GOT3 (cell line): ENCODE measurements at places on chromosomes 3 and 15.

- DNase-seq: no peak
Observed at GRCh38 chr15:89647191-89647851, 7.9 kb downstream of the KIF7 start.

GRCh38 chr3:25907081-25907480 is 117.2 kb downstream of the OXSM start:
- no peak for DNase-seq

GRCh38 chr3:105948101-105948500 is 79.3 kb upstream of the CBLB start:
- no peak for DNase-seq

- DNase-seq: no peak
Observed at GRCh38 chr15:68784206-68784605, 36.5 kb downstream of the ANP32A start.

DNA sequence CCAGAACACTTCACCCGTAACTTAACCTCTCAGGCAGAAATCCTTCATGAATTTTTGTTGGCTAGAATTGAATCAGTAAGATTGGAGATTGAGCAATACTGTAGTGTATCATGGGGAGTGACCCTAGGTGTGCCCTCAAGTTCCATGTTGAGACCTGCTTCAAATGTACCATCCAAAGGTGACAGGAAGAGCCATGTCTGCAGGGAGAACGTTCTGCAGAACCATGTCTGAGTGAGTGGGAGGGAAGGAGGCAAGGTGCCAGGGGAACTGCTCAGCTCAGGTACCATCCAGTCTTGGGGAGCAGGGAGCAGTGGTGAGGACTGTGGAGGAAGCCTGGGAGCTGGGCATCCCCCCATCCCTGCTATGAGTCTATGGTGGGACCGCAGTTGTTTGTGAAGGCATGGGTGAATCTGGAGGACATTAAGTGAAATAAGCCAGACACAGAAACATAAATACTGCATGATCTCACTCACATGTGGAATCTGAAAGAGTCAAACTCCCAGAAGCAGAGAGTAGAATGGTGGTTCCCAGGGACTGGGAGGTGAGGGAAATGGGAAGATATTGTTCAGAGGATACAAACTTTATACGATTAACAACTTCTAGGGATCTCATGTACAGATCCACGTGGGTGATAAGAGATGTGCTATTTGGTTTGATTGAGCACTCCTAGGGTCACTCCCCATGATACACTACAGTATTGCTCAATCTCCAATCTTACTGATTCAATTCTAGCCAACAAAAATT is 23.3 kb downstream of the CFAP161 start:
- DNase-seq: no peak

DNA sequence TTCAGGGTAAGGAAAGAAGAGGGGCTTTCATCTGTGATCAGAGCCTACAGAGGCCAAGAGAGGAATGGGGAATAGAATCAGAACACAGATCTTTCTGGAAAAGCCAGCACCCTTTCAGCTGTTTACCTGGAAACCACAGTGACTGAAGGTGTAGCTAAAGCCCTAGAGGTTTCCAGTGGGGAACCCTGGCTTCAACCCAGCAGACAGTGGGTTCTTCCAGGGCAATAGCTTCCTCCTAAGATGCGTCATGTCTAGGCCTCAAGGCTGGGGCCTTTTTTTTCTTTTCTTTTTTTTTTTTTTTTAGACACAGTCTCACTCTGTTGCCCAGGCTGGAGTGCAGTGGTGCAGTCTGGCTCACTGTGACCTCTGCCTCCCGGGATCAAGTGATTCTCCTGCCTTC is 3.1 kb upstream of the CPNE9 start:
- DNase-seq: no peak

GRCh38 chr3:123520656-123521055 is 64.2 kb downstream of the HACD2 start:
- no peak for DNase-seq
